Foreskin keratinocyte (primary cell): ENCODE measurements at places on chromosomes 13 and 19. TPM values are rescaled to one million over a fixed set of nuclear protein-coding genes. Genes with fewer than 3 reads are reported as not detected.
A peak's percentile ranks its signal among the peaks of the same experiment; 100 is the strongest.

DNA sequence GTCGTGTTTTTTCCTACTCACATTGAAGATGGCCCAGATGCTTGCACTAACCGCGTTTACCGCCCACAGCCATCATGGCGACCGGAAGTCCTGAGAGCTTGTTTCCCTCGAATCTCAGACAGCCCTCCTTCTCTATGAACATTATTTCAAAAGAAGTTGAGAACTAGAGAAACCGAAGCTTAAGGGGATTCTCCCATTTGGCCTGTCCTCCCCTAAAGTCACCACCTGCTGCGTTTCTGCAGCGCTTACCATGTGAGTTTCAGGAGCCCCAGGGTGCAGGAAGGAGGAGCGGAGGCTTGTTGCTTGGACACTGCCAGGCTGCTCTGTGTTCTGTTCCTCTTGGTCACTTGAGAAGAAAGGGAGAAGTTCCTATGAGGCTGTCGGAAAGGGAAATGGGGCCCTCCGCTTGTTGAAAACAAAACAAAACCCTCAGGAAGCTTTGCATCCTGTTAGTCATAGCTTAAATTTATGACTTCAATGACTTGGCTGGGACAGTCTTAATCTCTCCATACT lies 6.2 kb downstream of the CARD8 start:
- no peak for DNase-seq

- no peak for DNase-seq
These were observed 6.8 kb upstream of the SPART start for GRCh38 chr13:36353001-36353400.

DNA sequence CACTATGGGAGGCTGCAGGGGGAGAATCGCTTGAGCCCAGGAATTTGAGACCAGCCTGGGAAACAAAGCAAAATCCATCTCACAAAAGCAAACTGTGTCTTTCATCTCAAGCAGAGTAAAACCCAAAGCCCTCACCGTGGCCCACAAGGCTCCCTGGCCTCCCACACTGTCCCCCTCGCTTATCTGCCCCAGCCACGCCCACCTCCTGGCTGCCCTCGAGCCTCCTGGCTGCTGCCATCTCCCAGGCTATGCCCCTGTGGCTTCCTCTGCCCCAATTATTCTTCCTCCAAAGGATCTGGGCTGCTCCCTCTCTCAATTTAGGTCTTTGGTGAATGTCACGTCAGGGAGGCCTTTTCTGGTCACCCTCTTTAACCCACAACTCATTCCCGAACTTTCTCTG lies 3.6 kb downstream of the RABAC1 start:
- no peak for DNase-seq

DNA sequence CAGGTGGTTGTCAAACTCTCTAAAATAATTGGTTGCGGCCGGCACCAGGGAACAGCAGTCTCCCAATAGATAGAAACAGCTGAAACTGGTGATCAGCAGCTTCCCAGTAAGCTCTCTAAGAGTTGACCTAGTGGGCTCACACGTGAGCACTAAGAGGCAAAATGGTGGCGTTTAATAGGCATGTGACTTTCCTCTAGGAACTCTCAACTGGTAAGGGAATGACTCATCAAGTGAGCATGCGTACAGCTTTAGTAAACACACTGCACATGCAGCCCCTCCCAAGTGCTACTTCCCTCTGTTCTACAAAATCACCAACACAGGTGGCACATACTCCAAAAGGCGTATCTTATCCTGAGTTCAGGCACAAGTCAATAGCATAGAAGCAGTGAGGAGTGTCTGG lies 41.7 kb downstream of the TNFSF11 start:
- DNase-seq = peak; percentile 22

GRCh38 chr19:15445807-15446376 lies 3.9 kb downstream of the WIZ start:
- DNase-seq = no peak

- no peak for DNase-seq
These were observed 2.8 kb upstream of the RAX2 start for GRCh38 chr19:3774621-3775373.

DNA sequence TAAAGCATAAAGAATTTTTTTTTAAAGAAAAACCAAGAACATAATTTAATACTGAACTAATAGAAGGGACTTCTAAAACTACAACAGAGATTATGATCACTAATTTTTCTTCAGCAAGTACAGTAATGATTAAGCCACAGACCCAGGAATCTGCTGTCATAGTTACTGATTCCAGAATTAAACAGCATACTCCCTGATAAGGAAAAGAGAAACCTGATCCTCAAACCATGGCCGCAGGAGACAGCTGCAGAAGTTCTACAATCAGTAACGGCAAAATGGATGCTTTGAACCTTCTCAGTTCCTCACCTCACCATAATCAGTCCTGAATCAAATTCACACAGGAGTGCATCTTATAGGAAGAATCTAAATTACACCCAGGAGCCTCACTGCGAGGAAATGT lies 939.0 kb upstream of the SLITRK1 start:
- DNase-seq = no peak

DNA sequence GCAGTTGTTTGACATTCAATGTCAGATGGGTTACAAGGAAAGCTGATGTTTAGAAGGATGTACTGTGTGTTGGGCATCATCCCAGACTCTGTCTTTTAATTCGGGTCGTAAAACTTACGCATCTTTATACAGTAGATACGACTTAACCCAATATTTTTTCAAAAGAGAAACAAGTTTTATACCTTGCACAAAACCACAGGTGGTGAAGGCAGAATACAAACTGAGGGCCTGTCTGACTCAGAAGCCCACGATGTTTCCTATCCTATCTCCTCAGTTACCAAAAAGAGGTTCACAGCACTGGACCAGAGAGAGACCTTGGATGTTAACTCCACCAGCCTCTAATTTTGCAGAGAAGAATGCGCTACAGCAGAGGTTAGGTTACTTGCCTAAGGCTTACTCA lies 477.0 kb downstream of the FOXO1 start:
- no peak for DNase-seq

DNA sequence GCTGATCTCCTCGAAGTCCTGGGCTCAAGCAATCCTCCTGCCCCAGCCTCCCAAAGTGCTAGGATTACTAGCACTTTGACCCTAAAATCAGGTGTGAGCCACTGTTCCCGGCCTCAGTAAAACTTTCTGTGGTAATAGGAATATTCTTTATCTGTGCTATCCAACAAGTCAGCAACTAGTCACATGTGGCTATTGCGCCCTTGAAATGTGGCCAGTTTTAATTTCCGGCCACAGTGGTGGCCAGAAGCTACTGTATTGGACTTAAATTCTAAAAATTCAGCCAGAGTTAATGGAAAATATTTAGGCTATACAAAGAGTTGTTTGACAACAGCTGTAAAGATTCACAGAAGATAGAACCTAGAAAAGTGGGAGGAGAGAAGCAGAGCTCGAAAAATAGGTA lies 30.0 kb downstream of the KEAP1 start:
- DNase-seq = no peak

DNA sequence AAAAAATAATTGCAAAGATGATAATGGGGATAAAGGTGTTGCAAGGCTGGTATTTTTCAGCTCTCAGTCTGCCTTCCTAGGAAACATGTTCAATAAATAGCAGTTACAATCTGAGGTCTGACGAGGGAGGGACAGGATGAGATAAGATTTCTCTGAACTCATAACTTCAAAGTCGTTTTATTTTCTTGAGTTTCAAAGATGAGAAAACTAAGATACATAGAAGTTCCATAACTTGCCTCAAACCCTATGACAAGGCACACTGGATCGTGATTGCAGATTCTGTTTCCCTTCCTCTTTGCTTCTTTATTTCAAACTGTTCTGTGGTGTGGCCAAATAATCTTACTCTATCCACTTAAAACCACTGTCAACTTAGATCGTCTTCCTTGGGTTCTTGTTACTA lies 327.2 kb downstream of the GPC5 start:
- no peak for DNase-seq

GRCh38 chr13:42007844-42008243 lies 40.6 kb upstream of the DGKH start:
- DNase-seq = no peak

DNA sequence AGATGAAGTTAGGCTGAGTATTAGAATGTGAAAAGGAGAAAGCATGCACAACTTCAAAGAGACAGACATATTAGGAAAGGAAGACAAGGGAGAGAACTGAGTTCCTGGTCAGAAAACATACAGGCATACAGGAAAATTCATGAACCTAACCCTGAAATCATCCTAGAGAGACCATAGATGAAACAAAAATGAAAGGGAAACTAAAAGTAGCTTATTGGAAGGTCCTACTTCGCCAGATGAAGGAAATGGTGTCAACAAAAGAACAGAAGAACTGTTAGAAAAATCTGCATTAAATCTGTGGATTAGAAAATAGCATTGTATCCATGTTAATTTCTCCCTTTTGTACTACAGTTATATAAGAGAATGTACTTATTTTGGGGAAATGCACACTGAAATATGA lies 169.0 kb upstream of the UFM1 start:
- DNase-seq = no peak

- no peak for DNase-seq
These were observed 74.9 kb upstream of the SPATA13 start for GRCh38 chr13:24085662-24086061.

DNA sequence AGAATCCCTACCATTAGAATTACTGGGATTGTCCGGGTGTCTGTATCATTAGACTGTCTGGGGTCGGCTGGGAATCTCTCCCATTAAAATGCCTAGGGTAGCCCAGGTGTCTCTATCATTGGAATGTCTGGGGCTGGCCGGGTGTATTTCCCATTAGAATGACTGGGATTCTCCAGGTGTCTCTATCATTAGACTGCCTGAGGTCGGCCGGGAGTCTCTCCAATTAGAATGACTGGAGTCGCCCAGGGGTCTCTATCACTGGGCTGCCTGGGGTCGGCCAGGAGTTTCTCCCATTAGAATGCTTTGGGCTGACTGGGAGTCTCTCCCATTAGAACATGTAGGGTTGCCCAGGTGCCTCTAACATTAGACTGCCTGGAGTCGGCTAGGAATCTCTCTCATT lies 1560.7 kb downstream of the UQCRFS1 start:
- no peak for DNase-seq

GRCh38 chr19:51108805-51109146 lies 567 bp upstream of the CTU1 start:
- DNase-seq = no peak

- DNase-seq = peak; percentile 83
These were observed 79.8 kb upstream of the FLT1 start for GRCh38 chr13:28574617-28575142.

GRCh38 chr13:30835442-30835841 lies 70.6 kb upstream of the MEDAG start:
- DNase-seq = no peak

- DNase-seq = no peak
These were observed 18.5 kb upstream of the ZNF175 start for GRCh38 chr19:51552608-51552995.

- no peak for DNase-seq
These were observed 7.8 kb upstream of the SHFL start for GRCh38 chr19:10078329-10078728.

GRCh38 chr13:50611117-50611781 lies 232.2 kb downstream of the DLEU7 start:
- DNase-seq = no peak

DNA sequence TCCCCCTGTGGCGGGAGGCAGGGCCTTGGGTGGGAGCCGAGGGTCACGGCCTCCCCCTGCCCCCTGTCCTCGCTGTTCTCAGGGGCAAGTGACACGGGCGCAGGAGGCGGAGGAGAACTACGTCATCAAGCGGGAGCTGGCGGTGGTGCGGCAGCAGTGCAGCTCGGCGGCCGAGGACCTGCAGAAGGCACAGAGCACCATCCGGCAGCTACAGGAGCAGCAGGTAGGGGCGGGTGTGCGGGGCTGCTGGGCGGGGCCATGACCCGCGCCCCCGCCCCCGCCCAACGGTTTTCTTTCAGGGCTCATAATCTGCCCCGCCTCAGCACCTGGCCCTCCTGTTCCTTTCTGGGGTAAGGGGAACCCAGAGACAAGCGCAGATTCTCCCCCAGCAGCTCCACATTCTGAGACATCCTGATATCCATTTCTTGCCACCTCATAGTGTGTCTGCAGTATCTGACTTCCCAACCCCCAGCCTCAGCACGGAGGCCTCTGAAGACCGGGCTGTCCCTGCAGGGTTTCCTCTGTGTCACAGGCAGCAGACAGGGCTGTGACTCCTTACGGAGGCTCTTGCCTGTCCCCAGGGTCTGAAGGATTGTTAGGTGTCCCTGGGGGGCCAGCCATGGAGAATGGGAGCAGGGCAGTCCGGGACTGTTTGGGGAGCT lies 15.9 kb downstream of the PRR36 start:
- no peak for DNase-seq

- no peak for DNase-seq
These were observed 63.3 kb downstream of the ZIC5 start for GRCh38 chr13:99908140-99908803.

- DNase-seq = no peak
These were observed 2672.0 kb upstream of the PCDH20 start for GRCh38 chr13:64087624-64088023.

DNA sequence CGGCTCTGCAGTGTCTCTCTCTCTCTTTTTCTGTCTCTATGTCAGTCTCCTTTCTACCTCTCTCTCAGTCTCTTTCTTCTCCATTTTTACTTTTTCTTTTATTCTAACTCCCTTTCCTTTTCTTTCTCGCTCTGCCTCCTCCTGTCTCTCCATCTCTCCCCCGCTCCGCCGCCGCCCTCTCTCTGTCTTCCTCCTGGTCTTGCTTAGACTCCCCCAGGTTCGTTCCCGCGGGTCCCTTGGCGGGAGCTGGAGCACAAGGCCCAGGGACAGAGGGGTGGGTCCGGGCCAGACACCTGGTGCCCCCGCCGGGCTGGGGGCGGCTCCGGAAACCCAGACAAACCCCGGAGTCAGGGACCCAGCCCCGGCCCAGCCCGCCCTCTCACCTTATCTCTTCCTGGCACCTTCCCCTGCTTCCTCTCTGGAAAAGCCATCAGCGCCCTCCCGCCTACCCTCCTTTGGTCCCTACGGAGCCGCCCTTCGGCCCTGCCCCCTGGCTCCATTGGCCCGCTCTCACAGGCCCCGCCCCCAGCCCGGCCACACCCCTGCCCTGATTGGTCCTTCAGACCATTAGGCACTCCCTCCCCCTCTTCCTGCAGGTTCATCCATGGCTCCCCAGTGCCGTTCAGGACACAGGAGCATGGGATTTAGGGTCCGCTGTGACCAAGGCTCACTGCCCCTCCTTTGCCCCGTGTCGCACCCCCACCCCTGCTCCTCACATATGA lies 15.4 kb upstream of the NOP53 start:
- no peak for DNase-seq

GRCh38 chr19:12448808-12449207 lies 8.0 kb upstream of the ZNF443 start:
- DNase-seq = no peak

DNA sequence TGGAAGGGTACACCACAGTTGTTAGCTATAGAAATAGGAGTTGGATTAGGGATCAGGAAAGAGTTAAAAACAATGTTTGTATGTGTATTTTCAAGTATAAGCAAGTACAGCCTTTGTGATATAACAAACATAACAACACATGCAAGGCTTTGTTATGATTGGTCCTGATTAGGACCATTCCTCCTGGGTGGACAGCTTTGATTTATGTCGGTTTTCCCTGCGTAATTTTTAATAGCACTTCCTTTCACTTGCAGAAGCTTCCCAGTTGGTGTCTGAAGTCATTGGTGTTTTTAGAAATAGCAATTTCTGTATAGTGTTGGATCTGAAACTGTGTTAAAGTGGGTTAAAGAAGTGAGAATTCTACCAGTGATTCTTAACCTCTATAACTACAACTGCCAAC lies 10.0 kb downstream of the FNDC3A start:
- DNase-seq = no peak

GRCh38 chr13:114261328-114261965 lies 20.0 kb upstream of the UPF3A start:
- no peak for DNase-seq

The RNF17 gene
- total RNA-seq = not detected in 2 replicates

The APOC1 gene
- 6.6 and 7.2 TPM in 2 replicates for total RNA-seq

The GAPDHS gene
- total RNA-seq = not detected in 2 replicates

The HCST gene
- 0.21 and 0.34 TPM in 2 replicates for total RNA-seq

The PPM1N gene
- total RNA-seq = 2.0 and 2.1 TPM in 2 replicates

The CLEC11A gene
- 1.7 and 2.1 TPM in 2 replicates for total RNA-seq

The BEST2 gene
- total RNA-seq = not detected in 2 replicates

The CC2D1A gene
- 28.9 and 29.0 TPM in 2 replicates for total RNA-seq
